Upper lobe of left lung (tissue), 6 donors: ENCODE measurements at places on chromosomes 5 and 9. TPM values are rescaled to one million over a fixed set of nuclear protein-coding genes. Genes with fewer than 3 reads are reported as not detected.

DNA sequence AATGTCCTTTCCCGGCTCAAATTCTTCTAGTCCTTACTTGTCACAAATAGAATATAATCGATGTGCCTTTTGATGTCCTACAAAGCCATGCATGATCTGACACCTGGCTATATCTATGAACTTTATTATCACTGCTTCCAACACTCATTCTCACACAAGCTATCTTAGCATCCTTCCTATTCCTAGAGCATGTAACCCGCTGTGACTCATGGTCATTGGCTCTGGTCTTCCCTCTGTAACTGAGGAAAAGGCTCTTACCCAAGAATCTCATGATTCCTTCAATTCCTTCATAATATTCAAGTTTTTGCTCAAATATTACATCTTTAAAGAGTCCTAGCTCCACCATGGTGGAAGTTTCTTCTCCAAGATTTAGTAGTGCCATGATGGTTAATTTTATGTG is 480.0 kb upstream of the PAPPA start:
- H3K27ac ChIP-seq = no peak overlapping the region
- DNase-seq = no peak
- H3K36me3 ChIP-seq = no peaks in the 10 kb centered on the region
- no peaks in the 10 kb centered on the region for H3K4me1 ChIP-seq
- no peaks in the 10 kb centered on the region for H3K27me3 ChIP-seq

DNA sequence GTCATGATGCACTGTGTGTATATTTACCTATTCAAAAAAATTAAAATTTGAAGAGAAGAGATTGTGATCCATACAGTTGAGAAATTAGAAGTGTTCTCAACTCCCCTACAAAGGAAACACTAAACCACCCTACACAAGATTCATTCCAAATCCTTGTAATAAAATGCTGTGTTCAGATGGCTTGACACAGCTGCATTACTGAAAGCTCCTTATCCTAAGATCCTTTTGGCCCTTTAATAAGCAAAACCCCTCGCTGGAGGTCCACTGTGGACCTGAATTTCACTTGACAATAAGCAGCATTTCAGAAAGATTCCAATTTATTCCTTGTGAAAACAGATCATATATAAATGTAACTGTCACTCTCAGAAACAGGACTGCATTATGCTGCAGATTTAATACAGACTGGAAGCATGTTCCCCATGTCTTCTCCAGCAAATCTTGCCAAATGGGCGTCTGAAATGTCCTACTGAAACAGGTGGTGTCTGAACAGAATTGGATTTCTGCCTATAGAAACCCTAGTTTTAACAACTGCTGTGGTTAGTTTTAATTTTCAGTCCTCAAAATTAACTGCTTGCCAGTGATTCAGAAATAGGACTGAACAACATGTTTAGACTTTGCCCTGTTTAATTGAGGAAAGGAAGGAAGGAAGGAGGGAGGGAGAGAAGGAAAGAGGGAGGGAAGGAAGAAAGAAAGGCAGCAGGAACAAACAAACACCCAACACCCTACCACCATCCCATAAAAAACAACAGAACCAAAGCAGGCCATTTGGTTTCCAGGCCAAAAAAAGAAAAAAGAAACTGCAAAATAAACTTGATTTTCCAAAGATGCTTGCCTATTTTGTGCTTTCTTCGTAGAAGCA is 179.6 kb downstream of the MLLT3 start:
- no peak for DNase-seq
- H3K27me3 ChIP-seq = no peaks in the 10 kb centered on the region
- H3K36me3 ChIP-seq = no peaks in the 10 kb centered on the region

DNA sequence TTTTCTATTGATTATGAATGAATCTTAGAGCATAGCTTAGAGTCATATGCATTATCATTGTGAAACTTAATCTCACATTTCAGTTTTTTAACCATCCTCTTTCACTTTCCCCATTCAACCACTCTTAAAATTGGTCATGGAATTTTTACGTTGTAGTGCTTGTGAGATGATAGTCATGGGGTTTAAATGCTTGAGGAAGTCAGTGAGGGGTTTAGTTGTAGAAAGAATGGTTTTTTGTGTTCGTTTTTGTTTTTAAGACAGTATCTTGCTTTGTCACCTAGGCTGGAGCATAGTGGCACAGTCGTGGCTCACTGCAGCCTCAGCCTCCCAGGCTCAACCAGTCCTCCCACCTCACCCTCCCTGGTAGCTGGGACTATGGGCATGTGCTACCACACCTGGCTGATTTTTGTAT is 19.6 kb downstream of the UGCG start:
- H3K4me1 ChIP-seq = peaks cover 48% of the 10 kb centered on the region
- H3K4me3 ChIP-seq = no peak overlapping the region
- DNase-seq = no peak
- no peaks in the 10 kb centered on the region for H3K36me3 ChIP-seq
- H3K27ac ChIP-seq = no peak overlapping the region

DNA sequence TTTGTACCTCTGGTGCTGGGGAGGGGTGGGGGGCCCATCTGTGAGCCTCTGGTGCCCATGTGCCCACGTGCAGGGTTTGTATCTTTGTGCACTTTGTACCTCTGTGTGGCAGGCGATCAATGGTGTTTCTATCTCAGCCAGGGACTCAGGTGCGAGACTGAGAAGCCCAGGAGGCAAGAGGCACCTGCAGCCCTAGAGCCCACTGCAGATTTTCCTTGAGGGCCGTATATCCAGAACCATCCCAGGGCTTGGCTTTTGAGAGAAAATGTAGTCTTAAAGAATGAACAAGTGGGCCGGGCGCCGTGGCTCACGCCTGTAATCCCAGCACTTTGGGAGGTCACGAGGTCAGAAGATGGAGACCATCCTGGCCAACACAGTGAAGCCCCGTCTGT is 52.2 kb upstream of the KCNMB1 start:
- H3K27me3 ChIP-seq = no peaks in the 10 kb centered on the region
- H3K4me1 ChIP-seq = no peaks in the 10 kb centered on the region
- DNase-seq = peak; percentile 45
- H3K36me3 ChIP-seq = no peaks in the 10 kb centered on the region

DNA sequence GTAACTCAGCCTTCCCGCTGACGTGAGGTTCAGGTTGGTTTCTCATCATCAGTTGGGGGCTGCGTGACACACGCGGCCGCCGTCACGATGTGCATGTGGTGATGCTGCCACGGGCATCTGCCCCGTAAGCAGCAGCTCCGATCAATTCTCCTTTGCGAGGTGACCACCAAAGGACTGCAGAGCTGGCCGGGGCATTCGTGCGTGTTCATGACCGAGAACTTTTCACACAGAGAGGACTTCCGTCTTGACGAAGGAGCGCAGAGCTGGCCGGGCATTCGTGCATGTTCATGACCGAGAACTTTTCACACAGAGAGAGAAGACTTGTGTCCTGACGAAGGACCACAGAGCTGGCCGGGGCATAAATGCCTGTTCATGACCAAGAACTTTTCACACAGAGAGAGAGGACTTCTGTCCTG is 3.8 kb upstream of the LCN1 start:
- DNase-seq = peak; percentile 9
- no peak overlapping the region for H3K27ac ChIP-seq
- no peak overlapping the region for H3K4me3 ChIP-seq
- H3K27me3 ChIP-seq = no peaks in the 10 kb centered on the region
- H3K36me3 ChIP-seq = no peaks in the 10 kb centered on the region

Gene IFNA2
- not detected for total RNA-seq

Gene PRDM12
- not detected for total RNA-seq

- no peak for DNase-seq
- no peaks in the 10 kb centered on the region for H3K27me3 ChIP-seq
- no peaks in the 10 kb centered on the region for H3K36me3 ChIP-seq
Measured at GRCh38 chr9:103183701-103184171, 188.6 kb downstream of the CYLC2 start.
